Activated CD4-positive, CD25-positive, alpha-beta regulatory T cell treated with anti-CD3 and anti-CD28 coated beads, Interleukin-2, amount 50 U/mL, for 24 hours (primary cell): ENCODE measurements at places on chromosomes 5 and 9.

DNA sequence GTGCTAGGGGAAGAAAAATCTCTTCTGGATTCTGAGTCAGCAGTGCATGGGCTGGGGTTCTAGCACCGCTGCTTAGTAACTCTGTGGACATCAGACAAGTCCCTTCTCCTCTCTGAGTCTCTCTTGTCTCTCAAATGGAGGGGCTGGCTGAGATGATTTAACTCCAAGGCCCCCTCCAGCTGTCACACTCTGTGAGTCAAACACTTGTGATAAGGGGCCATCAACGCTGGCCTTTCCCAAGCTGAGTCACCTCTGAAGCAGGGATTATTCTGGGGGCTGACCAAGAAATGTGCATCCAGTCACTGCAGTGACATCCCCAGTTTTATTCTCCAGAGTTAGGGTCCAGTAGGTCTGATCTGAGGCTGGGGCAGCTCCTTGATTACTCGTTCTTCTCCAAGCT, 110.4 kb upstream of the ZNF462 start:
- no peak for ATAC-seq

DNA sequence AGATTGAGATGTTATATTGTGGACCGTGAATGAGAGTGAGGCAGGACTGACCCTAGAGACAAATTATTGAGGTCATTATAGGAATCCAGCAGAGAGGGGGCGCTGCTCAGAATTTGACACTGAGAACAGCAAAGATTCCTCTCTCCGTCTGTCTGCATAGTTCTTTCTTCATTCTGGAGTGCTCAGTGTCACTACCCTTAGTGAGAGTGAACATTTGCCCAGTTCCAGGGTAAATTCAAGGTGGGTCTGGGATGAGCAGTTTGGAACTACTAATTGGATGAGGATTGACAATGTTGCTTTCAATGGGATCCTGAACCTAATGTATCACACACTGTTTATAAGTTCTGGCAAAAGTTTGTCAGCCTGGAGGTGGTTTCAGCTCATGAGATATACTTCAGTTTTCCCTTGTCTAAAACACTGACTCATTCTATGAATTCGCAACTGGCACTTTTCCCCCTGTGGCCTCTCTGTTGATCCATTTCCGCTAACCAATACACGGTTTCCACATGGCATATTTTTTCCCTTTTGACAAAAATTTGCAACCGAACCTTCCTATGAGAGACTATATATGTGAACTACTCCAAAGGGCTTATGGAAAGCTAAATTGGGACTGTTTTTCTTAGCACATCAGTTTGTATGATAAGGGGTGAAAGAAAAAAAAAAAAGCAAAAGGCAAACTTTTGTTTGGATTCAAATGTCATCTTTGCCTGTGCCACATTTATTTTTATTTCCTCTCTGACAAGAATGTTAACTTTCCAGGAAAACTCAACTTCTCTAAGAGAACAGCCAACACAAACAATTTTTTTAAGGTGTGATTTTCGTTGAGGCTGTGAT, 1240.7 kb upstream of the WWC1 start:
- no peak for ATAC-seq

GRCh38 chr9:116689486-116690032, 2.5 kb downstream of the TRIM32 start:
- no peak for ATAC-seq

DNA sequence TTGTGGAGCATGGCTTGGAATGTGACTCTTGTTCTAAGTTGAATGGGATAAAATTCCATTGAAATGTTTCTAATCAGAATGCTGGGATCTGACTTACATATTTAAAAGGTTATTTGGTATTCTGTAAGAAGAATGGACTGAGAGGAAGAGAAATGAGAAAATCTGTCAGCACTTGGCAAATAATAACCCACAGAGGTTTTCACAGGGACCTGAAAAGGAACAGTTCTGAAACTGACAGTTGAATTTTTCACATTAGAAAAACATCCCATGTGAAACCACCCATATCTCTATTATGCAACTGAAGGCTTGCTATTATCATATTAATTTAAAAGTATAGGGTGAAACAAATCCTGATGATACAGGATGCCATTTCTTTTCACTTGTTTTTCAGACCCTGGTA, 302.7 kb downstream of the EPB41L4A start:
- no peak for ATAC-seq

DNA sequence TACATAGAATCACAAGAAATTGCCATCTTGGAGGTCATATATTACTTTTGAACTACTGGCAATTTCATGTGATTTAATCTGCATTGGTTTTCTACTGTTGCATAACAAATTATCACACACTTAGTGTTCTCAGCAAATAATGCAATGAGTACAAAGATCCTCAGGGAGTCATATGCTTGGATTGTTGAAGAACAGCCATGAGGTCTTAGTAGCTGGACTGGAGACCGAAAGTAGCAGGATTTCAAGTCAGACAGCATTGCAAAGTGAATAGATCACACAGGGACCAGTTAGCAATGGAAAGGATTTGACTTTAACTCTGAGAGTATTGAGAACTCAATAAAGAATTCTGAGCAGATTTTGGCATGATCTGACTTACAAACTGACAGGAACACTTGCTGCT, 32.2 kb upstream of the FRMD3 start:
- ATAC-seq = no peak
